ENCODE measurements at places on chromosomes 3 and 15.

- no peak for DNase-seq
Measured at GRCh38 chr3:127103080-127103479, 89.9 kb upstream of the PRR23E start.

GRCh38 chr3:74351213-74351612, 263.2 kb downstream of the CNTN3 start:
- no peak for DNase-seq

- DNase-seq: no peak
Measured at GRCh38 chr15:34078900-34079299, 22.8 kb downstream of the EMC7 start.

DNA sequence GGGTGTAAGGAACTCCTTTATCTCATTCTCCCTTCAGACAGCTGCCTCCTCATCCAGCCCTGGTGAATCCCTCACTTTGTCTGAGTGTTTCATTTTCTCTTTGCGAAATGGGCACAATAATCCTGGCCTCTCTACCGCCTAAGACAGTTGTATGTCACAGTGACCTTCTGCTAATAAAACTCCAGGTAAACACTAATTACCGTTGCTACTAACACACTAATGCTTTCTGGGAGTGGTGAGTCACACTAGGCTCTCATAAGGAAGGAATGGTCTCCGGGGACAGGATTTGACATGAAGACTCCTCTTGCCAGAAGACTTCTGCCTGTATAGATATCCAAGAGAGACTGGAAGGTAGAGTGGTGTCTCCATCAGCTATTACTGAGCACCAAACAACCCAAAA, 71.7 kb upstream of the SNRK start:
- no peak for DNase-seq

DNA sequence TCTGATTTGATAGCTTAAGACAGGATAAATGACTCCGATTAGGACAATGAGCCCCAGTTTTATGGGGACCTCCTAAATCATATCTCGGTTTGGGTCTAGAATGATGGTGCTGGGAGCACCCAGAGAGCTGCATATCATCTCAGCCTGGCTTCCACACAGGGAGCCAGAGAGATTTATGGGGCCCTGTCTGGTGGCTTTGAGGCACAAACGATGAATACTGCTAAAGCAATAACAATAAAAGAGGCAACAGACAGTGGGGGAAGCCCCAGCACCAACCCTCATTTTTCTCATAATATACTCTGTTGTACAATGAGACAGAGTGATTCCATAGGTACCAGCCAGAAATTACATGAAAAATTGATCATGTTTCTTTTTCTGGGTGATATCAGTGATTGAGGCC, 889.0 kb upstream of the CFAP20DC start:
- DNase-seq: no peak

DNA sequence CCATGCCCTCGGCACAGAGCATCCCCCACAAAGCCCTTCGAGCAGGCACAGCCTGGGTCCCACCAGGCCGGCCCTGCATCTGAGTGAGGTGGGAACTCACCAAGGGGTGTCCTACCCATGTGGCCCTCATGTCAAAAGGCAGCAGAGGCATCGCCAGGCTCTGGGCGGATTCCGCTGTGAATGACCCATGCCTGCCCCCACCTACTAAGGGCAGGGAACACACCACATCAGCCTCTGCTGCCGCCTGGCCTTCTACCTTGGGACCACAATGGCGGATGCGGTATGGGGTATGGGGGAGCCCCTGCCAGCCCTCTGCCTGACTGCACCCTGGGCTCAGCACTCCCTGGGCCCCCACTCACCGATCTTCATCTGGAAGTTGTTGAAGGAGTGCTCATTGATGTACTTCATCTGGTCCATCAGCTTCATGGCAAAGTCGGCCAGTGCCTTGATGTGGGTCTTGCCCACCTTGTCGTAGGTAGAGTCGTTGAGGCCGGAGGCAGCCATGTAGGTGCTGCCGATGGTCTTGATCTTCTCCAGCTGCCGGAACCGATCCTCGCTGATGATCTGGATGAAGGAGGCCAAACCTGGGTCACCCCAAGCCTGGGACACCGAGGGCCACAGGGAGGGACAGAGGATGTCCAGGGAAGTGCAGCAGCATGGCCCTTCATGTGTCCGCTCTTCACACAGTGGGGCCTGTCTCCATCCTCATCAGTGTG, 87.8 kb downstream of the SEC22A start:
- no peak for DNase-seq

GRCh38 chr3:192061426-192061825, 600.5 kb downstream of the PYDC2 start:
- DNase-seq: no peak

DNA sequence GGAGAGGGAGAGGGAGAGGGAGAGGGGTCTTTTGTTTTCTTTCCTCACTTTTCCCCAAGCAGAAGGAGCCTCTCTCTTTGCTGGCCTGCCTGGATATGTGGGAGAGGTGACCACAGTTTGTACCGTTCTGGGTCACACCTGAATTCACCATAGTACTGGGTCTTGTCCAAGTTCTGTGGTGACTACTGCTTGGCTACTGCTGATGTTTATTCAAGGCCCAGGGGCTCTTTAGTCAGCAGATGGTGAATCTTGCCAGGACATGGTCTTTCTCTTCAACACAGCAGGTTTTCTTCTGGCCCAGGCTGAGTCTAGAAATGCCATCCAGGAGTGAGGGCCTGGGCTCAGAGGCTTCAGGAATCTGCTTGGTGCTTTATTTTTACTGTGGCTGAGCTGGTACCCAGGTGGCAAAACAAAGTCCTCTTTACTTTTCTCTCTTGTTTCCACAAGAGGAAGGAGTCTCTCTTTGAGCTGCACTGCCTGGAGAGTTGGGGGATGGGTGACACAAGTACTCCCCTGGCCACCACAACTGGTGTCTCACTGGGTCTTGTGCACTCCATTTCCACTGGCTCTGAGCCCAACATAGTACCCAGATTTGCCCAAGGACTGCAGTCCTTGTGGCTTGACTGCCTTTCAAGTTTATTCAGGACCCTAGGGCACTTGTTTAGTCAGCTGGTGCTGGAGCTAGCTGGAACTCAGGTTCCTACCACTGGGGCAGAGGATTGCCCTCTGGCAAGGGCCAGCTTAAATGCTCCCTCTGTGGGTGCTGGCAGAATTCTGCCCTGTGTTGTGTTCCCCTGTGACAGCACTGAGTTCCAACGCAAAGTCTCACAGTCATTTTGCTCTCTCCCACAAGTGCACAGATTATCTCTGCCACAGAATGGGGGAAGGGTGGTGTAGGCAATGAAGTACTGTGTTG, 16.8 kb upstream of the CCNDBP1 start:
- no peak for DNase-seq

- DNase-seq: peak; percentile 67
Measured at GRCh38 chr3:10198761-10199649, 34.3 kb downstream of the IRAK2 start.

DNA sequence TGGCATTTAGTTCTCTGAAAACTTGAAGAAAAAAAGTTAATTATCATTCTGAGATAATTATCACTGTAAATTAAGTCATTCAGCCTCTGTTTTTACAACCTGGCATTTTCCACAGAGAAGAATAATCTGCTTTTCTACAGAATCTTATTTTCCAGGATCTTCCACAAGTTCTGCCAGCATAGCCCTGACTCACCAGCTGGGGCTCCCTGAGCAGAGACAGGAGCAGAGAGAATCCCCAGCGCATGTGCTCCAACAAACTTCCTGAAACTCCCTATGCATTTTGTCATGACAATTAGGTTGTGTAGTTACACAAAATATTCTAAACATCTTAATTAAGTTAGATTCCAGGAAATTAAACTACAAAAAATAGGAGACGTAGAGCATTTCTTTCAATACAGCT, 32.1 kb upstream of the TMEM207 start:
- no peak for DNase-seq

GRCh38 chr3:145519398-145520047, 641.5 kb downstream of the PLOD2 start:
- no peak for DNase-seq

DNA sequence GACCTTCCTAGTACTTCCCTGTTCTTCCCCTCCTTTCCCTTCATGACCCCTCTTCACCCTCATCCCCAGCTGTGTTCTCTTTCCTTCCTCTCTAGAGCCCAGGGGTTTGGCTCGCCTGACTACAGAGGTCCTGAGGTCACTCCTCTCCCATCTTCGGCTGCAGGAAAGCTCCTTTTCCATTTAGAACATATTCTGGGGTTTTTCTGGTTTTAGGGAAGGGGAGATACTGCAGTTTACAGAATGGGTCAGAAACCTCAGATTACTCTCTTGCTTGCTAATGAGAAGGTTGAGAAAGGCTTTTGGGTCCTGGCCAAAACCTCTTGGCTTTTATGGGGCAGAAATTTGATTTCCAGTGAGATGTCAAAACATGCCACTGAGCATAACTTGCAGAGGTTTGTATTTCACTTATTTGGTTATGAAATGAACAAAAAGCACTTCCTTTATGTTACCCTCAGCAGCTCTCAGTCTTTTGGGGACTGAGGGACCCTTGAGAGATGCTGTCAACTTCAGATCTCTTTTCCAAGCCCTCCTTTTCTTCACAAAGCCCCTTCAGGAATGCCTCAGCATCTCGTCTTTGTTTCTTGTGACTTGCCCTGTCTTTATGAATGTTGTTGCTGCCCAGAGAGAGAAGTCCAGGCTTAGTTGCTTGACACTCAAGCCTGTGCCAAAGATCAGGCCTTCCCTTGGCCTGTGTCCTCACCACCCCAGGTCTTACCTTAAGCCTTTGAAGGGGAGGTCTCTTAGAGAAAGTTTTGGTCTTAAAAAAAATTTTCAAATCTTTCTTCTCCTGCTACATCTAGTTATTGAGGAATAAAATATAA, 121.7 kb upstream of the TPM1 start:
- DNase-seq: no peak

DNA sequence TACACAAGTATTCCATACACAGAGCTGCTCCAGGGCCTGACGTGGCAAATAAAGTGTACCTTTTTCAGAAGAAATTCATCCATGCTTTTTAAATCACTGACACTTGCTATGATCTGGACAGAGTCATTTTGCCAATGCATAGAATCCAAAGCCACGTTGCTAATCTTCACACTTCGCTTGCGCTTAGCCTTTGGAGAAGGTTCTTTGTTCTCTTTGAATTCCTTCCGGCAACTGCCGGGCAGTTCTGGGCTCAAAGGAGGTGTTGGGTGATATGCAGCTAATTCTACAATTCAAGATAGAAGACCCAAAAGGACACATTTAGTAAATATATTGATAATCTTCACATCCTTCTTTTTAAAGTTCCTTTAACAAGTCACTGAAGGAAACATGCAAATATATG, 69.9 kb downstream of the NR2E3 start:
- DNase-seq: no peak

- no peak for DNase-seq
Measured at GRCh38 chr3:169218314-169218983, 445.1 kb downstream of the MECOM start.

DNA sequence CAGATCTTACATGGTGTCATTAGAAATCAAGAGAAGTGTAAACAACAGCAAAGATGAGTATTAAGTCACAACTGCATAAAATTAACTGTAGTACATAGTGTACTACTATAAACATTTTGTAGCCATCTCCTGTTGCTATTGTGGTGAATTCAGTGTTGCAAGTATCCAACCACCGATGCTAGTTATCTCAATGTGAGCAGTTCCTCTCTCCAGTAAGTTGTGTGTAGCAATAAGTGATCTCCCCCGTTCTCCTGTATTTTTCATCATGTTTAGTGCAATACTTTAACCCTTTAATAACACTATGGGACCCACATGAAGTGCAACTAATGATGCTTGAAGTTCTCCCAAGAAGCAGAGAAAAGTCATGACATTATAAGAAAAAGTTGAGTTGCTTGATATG, 264.7 kb upstream of the KCNH8 start:
- DNase-seq: no peak

- no peak for DNase-seq
Measured at GRCh38 chr3:179681492-179682263, 28.8 kb downstream of the USP13 start.

DNA sequence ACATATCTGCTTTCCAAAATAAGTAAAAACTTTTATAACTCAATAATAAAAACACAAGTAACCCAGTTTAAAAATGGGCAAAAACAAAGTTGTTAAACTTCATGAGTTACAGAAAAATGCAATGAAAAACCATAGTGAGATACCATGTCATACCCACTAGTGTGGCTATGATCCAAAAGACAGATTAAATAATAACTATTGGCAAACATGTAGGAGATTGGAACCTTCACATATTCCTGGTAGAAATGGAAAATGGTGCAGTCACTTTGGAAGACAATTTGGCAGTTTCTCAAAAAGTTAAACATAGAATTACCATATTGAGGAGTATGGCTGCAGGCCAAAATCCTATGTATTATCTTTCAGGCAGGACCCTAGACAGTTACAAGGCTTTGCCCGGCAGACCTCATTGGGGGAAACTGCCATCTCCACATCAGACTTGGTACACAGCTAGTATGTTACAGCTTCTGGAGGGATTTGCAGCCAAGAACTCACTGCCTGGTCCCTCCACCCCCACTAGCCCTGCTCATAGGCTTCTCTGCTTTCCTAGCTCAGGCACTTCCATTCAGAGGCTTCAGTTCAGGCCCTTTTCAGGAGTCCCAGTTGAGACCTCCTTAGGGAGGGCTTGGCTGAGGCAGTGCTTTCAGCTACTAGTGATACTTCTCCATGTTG, 147.8 kb downstream of the NEK10 start:
- DNase-seq: no peak

DNA sequence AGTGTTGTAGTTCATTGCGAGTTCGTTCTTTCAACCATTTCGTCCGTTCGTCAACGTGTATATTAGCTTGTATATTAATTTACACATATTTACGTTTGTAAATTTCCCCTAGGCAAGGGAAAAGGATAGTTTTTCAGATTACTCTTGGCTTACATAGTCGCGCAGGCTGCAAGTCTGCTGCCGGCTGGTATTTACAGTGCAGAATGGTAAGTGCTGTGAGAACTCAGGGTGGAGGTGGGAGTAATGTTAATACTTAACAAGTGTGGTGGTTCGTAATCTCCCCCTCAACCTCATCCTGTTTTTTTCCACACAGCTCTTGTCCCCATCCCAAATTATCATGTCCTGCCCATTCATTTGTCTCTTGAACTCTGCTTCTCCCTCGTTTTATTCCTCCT, 766 bp downstream of the FAM98B start:
- DNase-seq: no peak

GRCh38 chr3:16993227-16993626, 108.5 kb downstream of the PLCL2 start:
- DNase-seq: no peak

- no peak for DNase-seq
Measured at GRCh38 chr3:177633671-177634207, 436.5 kb upstream of the TBL1XR1 start.

- DNase-seq: peak; percentile 53
Measured at GRCh38 chr3:46895204-46895660, 17.7 kb downstream of the PTH1R start.

DNA sequence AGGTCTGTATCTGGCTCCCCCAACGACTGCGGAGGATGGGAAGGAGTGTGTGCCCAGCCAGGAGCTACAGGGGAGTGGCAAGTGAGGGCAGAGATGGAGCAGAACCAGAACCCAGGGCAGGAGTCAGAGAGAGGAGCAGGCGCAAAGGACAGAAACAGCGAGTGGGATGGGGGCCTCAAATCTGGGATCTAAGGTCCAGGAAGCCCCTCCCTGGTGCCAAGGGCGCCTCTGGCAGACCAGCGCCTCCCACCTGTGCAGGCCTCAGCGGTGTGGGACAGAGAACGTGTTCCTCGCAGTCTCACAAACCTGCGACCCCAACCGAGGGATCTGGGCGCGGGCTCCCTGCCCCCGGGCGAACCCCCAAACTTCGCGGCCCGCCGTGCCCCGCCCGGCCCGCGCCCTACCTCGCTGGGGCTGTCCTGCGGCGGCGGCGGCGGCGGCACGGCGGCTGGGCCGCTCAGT, 301 bp downstream of the PCBP4 start:
- no peak for DNase-seq

Data from effector memory CD4-positive, alpha-beta T cell (primary cell).